Activated effector memory CD4-positive, alpha-beta T cell treated with Interleukin-2 at 50 U/mL for 16 hours (primary cell): ENCODE measurements at places on chromosomes 7 and 10.
A peak's percentile ranks its signal among the peaks of the same experiment; 100 is the strongest.

DNA sequence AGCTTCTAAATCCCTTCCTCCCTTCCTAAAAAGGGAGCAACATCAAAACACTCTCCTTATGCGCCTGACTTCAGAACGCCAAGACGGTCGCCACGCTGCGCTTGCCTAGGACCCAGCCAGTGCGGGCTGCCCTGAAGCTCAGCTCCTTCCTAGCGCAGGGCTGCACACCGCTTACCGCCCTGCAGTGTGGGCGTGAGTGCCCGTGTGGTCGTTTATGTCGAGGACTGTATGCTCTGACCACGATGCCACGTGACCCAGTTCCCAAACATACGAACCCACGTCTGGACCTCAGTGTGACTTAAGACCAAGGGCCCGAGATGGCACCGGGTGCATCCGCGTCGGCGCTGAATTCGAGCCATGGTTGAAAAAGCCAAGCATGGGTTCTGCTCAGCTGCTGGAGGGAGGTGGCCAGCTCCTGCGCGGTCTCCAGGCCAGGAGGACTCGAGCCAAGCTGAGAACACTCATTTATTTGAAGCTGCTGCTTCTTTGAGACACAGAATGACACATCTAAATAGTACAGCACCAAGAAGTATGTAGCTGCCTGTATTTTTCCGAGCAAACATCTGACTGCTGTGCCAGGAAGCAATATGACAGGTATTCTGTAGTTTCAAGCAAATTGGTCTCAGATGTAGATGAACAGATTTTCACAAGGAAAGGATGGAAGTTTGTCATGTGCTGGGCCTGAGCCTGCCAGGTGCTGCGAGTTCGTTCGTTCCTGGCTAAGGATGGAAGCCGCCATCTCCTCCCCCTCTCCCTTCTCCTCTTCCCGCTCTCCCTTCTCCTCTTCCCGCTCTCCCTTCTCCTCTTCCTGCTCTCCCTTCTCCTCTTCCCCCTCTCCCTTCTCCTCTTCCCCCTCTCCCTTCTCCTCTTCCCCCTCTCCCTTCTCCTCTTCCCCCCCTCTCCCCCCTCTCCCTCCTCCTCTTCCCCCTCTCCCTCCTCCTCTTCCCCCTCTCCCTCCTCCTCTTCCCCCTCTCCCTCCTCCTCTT lies 184.7 kb downstream of the EBF3 start:
- no peak for DNase-seq

DNA sequence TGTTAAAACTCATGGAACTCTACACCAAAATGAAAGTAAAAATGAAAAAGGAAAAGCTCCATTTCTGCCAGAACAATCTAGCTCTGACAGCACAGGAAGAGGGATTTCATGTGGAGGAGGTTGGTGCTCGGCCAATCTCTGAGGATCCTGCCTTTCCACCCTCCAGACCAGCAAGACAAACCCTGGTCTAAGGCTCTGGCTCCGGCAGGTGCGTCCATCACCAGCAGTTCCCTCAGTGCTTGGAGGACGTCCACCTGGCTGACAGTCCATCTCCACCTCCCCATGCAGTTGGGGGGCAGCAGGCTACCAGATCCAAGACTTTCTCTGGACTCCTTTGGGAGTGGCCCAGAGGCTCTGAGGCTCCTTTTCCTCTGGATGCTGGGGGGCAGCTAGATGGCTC lies 25.0 kb upstream of the LOXL4 start:
- no peak for DNase-seq

DNA sequence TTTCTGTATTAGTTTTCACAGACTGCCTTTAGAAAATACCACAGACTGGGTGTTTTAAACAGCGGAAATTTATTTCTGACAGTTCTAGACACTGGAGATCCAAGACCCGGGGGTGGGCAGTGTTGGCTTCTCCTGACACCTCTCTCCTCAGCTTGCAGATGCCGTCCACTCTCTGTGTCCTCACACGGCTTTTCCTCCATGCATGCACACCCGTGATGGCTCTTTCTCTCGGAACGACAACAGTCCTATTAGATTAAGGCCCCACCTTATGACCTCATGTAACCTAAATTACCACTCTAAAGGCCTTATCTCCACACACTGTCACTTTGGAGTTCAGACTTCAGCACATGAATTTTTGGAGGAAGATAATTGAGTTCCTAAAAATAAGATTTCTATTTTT lies 142.9 kb upstream of the VWC2 start:
- DNase-seq = no peak

GRCh38 chr10:80191589-80192270 lies 13.6 kb downstream of the ANXA11 start:
- no peak for DNase-seq

- peak; percentile 21 for DNase-seq
Observed at GRCh38 chr10:23343591-23344240, 881 bp downstream of the C10orf67 start.

DNA sequence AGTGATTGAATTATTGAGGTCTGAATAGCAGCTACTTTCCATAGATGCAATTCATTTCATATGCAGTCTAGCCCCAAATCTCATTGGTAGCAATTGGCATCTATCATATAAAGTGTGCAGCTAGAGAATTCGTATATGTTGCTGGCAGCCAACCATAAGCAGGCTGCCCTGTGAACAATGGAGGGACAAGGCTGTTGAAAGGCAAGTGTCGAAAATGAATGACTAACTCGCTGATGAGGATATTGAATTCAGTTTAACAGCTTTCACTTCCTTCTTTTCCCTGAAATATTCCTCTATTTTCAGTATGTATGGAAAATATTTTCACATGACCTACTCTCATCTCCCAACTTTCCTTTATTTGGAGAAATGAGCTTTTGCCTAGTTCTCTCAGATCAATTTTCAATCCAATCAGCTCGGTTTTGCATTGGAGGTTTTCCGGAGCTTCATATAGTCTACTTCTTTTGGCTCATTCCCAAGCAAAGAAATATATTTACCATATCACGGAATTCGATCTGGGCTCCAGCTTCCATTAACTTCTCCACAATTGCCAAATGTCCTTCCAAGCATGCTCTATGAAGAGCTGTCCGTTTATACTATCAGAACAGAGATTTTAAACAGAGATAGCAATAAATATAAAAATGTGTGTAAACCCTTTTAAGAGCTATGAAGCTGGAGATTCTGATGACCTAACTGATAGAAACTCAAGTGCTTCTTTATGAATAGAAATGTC lies 3.5 kb downstream of the ANKRD1 start:
- no peak for DNase-seq

DNA sequence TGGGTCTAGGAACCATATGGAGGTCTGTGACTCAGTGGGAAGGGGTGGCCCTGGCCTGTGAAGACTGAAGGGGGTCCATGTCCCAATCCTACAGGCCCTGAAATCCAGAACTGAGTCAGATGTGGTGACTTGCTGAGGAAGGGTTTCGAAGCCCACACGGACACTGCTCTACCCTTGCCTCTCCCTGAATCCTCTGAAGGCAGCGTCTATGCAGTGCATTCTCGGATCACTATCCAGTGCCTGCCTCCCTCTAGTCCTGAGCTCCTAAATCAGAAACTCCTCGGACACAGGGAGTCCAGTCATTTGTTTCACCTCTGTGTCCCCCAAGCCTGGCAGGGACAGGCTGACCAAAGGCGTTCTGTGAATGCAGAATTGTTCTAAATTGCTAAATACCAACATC lies 25.4 kb upstream of the TMEM72 start:
- DNase-seq = no peak
